ENCODE measurements at places on chromosomes 12 and 14.

DNA sequence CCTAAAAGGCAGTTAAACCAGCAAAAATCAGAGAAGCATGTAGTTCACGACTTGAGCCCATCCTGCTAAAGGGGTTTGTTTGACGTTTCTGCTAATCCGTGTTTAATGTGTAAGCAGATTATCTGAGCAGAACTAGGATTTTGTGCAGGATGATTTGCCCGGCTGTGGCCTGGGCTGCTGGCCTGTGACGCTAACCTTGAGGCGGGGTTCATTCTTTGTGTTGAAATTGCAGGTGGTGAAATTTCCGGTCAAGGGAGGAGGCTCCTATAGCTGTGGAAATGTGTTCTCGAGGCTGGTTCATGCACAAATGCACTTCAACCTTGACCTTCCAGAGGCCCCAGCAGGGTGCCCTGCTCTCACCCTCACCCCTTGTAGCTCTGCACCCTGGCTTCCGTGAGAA lies 63.7 kb downstream of the SLC24A4 start:
- DNase-seq = peak; percentile 77

GRCh38 chr12:87428701-87429277 lies 600.4 kb downstream of the C12orf50 start:
- no peak for DNase-seq

GRCh38 chr14:74085047-74085637 lies 386 bp downstream of the LIN52 start:
- DNase-seq = no peak

- no peak for DNase-seq
Observed at GRCh38 chr12:1310653-1311052, 283.7 kb downstream of the FBXL14 start.

GRCh38 chr12:26668847-26669246 lies 164.1 kb downstream of the ITPR2 start:
- no peak for DNase-seq

- DNase-seq = no peak
Observed at GRCh38 chr12:51869496-51869865, 18.4 kb upstream of the ANKRD33 start.

- DNase-seq = no peak
Observed at GRCh38 chr12:818733-819132, 66.4 kb downstream of the WNK1 start.

- DNase-seq = no peak
Observed at GRCh38 chr12:94783862-94784261, 133.5 kb upstream of the TMCC3 start.

DNA sequence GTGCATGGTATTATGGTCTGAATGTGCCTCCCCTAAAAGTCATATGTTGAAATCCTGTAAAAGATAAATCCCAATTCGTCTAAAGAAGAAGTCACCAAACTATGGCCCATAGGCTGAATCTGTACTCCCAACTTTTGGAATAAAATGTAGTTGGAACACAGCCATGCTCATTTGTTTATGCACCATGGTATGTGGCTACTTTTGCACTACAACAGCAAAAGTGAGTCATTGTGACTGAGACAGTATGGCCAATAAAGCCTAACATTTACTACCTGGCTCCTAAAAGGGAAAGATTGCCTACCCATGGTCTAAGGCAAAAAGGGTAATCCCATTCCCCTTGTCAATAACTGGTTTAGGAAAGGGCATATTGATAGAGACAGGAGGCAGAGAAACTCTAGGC lies 101.8 kb downstream of the LRIG3 start:
- no peak for DNase-seq

DNA sequence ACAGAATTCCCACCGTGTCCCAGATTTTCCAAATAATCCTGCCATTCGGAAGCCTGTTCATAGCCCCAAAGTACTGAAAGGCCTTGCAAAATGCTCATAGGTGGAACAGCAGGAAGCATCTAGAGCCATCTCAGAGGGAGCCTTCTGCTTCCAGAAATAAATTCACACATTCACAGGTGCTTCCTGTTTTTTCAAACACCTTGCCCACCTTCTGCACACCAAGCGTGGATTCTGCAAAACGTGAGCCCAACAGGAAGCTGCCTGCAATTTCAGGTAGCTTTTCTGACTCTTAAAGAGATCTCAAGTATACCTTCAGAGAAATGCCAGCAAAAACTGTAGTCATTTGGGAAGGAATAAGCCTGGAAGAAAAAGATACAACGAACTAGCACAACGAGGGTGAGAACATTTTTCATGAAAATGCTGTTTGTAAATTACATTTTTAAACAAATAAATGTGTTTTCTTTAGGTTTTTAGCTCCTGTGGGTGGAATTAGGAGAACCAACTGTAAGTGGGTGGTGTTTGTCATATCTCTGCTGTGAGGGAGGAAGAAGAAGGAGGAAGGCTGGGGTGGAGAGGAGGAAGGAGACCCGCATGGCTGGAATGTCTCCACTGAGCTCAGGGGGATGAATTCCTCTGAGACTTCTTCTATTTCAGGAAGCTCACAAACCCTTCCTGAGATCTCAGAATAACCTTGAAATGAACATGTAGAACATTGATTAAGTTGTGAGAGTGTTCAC lies at the start of gene IFNG-AS1:
IFNG-AS1 (plus strand) TSS at position 264 of the 737 bp plus-strand sequence.
- no peak for DNase-seq

DNA sequence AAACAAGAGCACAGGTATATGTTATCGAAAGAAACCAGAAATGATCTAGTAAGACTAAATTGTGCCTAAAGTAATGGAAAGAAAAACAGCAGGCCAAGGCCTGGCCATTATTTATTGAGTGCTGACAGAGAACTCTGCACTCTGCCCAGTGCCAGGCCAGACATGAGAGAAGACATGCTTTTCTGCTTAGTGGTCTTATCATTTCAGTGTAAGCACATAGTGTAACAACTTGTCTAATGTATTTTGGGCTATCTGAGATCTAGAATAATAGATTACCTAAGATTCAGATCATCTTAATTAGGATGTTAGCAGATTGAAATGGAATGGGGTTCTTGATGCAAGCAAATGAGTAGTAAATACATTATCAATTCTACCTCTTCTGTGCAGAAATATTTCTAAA lies 278.3 kb downstream of the AKAP6 start:
- DNase-seq = no peak

DNA sequence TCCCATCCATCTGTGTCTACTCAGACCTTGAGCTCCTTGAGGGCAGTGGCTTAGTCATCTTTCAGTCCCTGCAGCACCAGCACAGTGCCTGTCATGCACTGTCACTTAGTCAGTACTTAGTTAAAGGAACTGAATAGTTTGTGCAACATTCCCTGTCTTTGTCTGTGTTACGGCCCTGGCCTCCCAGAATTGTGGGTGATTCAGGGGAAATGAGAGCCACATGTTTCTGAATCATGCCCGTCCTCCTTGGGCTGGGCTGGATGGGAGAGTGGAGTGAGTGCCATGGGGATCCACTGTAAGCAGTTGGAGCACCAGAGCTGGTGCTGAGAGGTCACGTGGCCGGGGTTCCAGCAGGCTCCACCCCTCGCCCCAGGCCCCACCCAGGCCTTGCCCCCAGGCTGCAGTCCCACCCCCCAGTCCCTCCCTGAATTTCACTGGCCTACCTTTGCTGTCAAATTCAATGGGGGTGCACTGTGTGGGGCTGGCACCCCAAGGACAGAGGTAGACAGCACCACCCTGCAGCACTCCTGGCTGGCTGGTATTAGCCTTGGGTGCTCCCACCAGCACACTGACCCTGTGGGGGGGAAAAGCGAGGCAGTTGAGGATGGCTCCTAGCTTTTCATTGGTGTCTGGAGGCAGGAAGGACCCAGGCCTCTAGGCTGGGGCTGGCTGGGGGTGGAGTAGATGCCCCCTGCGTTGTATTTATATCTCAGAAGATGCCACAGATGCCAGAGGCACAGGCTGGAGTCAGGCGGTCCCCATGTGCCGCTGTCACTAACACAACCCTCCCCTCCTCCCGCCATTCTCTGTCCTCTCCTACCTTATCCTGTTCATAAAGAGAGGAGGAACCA lies 7.5 kb downstream of the ITGA5 start:
- DNase-seq = peak; percentile 86

- no peak for DNase-seq
Observed at GRCh38 chr14:101216366-101217079, 313.0 kb upstream of the RTL1 start.

DNA sequence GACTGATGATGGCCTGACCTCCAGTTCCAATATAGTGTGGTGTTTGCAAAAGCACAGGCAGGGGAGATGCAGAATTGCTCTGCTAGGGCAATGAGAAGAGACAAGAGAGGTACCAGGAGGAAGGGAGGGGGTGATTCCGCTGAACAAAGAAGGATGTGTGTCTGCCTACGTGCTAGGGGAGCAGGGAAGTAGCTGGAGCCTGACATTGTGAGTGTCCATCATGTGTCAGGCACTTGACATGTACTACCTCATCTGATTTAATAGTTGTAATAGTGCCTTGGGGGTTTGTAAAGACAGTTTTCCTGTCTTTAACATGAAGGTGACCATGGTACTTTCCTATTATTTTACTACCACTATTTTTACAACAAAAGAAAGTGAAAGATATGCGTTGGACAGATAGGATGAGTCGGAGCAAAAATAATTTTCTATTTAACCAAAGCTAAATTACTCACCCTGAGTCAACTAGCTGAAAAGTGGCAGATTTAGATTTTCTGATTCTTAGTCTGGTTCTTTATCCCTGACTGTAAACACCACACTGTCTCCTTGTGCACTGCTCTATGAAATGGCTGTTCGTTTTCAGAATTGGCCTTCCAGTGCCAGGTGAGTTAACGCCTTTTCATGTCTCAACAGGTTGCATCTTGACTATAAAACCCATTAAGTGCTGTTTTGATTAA lies 33.7 kb upstream of the TEAD4 start:
- DNase-seq = no peak

DNA sequence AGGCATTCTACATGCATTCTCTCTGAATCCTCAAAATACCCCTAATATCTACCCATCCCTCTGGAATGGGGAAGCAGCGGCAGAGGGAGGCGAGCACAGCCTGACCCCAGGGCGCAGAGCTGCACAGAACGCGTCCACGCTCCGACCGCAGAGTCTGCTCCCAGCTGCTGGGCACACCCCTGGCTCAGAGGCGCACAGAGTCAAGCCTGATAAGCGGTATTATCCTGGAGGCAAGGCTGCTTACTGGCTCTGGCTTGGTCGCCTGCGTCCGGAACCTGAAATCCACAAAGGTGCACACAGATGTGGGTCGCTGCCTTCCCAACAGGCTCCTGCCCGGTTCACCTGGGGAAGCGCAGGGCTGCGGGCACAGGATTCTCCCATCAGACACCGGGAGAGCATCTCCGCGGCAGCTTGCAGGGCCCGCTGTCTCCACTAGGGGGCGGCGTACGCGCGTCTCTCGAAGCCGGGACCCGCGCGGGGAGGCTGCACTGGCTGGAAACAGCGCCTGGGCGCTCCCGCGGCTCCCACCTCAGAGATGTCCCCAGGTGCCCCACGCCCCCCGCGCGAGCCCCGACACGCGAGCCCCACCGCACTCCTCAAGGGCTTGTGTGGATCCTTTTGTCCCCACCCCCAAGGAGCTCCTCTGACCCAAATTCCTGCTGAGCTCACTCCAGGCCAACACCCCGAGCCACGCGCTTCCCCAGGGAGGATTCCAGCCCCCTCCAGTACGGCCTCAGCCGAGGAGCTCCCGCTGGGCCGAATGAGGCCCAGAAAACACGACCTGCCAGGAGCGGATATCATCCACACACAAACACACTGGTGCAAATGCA lies 120.1 kb upstream of the FZD10 start:
- peak; percentile 65 for DNase-seq

DNA sequence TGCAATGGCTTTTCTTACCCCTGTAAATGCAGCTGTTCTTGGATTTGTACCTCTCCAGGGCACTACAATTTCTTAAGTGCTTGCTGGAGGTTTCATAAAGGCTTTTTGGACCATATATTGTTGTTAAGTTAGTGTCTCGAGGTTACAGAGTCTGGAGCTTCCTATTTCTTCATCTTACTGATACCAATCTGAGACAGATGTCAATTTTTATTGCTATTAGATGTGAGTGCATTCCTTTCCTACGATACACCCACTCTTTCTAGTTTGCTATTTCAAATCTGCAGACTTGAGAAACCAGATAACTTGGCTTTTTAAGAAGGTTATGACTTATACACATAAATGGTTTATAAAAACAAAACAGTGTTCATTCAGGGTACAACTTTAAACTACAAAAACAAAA lies 2.1 kb downstream of the NOXRED1 start:
- DNase-seq = no peak

- DNase-seq = no peak
Observed at GRCh38 chr12:63941166-63941800, 96.8 kb downstream of the SRGAP1 start.

- no peak for DNase-seq
Observed at GRCh38 chr12:51270951-51271518, 820 bp upstream of the SMAGP start.

- no peak for DNase-seq
Observed at GRCh38 chr14:32427726-32428528, 98.8 kb downstream of the AKAP6 start.

- no peak for DNase-seq
Observed at GRCh38 chr14:68094752-68095151, 275.2 kb downstream of the RAD51B start.

DNA sequence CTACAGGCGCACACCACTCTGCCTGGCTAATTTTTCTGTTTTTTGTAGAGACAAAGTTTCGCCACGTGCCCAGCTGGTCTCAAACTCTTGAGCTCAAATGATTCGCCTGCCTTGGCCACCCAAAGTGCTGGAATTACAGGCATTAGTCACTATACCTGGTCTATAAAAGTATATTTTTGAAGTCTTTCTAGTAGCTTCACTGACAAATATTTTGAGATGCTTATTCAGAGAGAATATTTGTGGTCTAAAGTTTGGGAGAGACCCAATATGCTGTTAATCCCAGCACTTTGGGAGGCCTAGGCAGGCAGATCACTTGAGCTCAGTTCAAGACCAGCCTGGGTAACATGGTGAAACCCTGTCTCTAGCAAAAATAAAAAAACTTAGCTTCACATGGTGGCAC lies 22.0 kb upstream of the PPP1R12A start:
- no peak for DNase-seq

- no peak for DNase-seq
Observed at GRCh38 chr12:106068296-106068695, 70.5 kb downstream of the NUAK1 start.

GRCh38 chr14:79709573-79709972 lies 501.7 kb downstream of the DIO2 start:
- no peak for DNase-seq

DNA sequence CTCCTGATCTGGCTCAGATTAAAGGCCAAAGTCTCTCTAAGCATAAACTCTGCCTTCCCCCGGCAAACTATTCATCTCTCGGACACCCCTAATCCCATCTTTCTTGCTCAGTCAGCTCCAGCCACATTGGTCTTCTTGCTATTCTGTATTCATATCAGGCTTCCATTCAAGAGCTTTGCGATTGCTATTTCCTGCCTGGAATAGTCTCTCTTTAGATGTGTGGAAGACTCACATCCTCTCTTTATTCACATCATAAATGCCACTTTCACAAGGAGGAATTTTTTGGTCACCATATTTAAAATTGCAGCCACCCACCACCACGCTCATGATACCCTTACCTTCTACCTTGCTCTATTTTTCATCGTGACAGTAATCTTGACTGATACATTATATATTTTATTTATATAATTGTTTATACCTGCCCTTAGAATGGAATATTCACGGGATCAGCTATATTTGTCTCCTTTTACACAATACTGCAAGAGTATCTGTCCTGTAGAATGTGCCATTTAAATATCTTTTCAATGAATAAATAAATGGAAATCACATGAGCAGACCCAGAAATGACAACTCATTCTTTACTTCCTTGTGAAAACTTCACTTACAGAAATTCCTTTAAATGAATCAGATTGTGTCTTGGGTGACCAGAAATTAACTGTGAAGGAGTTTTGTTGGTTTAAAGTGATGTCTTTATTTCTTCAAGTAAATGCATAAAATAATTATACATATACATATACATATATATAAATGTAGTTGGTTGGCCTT lies 780.6 kb upstream of the FLRT2 start:
- DNase-seq = no peak

Measured in Right ventricle myocardium inferior (tissue), 1 donor.